ENCODE measurements at places on chromosomes 4 and X. TPM values are rescaled to one million over a fixed set of nuclear protein-coding genes. Genes with fewer than 3 reads are reported as not detected.

GRCh38 chr4:177239878-177240277 is 69.8 kb upstream of the NEIL3 start:
- DNase-seq: no peak

Gene DIAPH2
- 13.5 TPM for total RNA-seq

- no peak for DNase-seq
Observed at GRCh38 chr4:75841641-75842520, 60.4 kb downstream of the PPEF2 start.

DNA sequence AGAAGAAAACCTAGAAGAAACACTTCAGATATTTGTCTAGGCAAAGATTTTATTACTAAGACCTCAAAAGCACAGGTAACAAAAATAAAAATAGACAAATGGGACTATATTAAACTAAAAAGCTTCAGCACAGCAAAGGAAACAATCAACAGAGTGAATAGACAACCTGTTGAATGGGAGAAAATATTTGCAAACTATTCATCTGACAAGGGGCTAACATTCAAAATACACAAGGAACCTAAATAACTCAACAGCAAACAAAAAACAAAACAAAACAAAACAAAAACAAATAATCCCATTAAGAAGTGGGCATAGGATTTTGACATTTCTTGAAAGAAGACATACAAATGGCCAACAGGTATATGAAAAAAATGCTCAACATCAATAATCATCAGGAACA is 192.7 kb upstream of the ZCCHC13 start:
- no peak for DNase-seq

DNA sequence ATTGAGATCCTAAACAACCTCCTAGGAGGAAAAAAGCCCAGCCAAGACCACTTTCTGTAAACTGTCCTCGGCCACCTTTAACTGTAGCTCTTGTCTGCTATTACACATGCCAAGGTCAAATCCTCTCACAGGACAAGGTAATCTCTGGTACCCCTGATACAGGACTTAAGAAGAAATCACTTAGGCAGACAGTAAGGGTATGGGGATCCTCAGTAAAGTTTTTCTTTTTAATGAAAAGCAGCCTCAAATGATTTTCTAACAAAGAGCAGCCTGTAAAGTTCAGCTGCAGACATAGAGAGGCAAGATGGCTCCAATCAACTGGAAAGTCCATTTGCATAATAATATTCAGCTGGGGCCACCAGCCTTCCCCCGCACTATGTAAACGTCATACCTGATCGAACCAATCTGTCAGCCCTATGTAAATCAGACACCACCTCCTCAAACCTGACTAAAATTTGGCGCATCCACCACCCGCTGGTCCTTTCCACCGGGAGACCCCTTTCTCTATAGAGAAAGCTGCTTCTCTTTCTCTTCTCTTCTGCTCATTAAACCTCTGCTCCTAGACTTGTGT is 14.6 kb upstream of the MPP1 start:
- DNase-seq: no peak

GRCh38 chr4:48906206-48907173 is at the start of gene OCIAD2:
Gene OCIAD2 (minus strand): TSS chr4:48906774. CDS start chr4:48904549, 2,225 bp downstream.
- peak; percentile 50 for DNase-seq

GRCh38 chr4:1345903-1346780 is 866 bp upstream of the UVSSA start:
- DNase-seq: no peak

GRCh38 chrX:133215017-133215416 is 3.1 kb downstream of the TFDP3 start:
- DNase-seq: no peak
